Central memory CD4-positive, alpha-beta T cell (primary cell): ENCODE measurements at places on chromosomes 3 and 15.

GRCh38 chr3:67706934-67707333 is 52.5 kb upstream of the SUCLG2 start:
- DNase-seq = no peak

GRCh38 chr3:130411320-130411719 is 65.8 kb downstream of the COL6A5 start:
- DNase-seq = no peak

DNA sequence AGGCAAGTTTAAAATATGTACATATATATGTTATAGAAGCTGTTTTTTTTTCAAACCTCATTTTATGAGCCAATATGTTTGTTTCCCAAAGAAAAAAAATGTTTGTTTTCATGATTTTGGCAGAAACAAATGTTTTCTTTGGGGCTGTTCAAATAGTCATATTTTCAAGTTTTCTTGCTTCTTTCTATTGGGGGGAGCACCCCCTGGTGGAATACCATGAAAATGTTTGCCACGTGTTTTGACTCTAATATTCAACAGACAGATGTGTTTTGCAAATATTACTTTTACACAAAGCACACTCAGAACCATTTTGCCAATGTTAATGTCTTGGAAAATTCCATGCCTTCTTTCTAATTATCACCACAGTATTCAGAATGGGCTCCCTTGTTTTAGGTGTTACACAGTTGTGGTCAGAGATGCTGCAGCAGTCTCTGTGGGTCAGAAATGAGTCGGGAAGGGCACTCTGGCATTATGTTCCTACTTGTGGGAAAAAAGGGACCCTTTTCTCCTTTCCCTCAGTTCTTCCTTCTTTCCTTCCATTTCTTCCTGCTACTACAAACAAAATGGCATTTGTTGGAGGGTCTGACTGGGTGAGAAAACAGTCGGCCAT is 817.0 kb downstream of the TUSC7 start:
- DNase-seq = no peak

DNA sequence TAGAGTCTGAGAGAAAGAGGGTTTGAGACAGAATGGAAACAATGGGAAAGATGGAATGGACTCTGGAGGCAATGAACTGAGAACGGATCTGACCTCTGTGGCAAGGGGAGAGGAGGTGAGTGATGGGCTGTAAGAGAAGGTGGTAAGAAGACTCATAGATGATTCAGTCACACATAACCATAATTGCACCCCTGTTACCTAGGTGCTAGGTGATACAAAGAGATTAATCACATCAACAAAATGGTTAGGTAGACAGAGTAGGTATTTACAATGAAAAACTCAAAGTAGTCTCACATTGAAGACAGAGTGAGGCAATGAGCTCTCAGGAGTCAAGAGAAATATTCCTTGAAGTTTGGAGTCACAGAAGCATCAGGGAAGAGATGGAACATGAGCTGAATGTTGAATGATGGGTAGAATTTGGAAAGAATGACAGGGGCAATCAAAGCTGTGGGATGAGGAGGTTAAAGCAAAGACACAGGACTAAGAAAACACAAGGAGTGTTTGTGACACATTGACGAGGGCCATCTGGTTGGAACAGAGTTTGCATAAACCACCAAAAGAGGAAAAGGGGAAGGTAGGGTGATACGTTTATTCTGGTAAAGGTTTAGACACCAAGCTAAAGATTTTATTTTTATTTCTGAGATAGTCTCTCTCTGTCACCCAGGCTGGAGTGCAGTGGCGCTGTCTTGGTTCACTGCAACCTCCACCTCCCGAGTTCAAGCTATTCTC is 32.7 kb downstream of the MME start:
- DNase-seq = no peak

DNA sequence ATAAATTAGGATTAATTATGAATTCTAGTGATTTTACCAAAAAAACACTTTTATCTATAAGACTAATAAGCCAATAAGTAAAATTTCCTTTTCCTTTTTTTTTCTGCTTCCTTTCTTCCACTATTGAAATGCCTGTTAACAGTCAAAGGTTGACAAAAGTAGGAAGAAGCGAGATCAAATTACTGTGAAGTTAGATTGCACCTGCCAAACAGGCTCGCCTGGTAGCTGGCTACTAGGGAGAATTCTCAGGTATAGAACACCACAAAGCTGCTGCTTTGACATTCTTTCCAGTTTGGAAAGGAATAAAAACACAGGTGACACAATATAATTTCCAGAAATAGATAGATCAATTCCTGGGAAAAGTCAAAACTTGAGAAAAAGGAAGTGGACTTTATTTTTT is 749.0 kb downstream of the NSUN3 start:
- DNase-seq = no peak

DNA sequence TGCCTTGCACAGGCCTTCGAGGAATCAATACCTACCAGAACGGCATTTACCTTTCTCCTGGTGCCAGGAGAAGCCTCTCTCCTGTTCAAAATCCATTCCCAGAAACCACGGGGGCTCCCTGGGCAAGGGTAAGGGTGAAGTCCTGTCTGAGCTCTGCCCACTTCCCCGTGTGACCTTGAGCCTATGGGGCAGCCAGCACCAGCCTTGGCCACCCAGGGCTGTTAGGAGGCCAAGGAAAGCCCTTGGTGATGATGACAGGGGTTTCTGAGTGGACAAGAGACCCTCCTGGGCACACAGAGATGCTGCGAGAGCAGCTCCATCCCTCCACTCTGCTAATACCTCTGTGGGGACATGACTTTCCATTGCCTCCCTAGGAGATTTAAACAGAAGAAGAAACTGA is 5.9 kb downstream of the SCN5A start:
- DNase-seq = no peak

DNA sequence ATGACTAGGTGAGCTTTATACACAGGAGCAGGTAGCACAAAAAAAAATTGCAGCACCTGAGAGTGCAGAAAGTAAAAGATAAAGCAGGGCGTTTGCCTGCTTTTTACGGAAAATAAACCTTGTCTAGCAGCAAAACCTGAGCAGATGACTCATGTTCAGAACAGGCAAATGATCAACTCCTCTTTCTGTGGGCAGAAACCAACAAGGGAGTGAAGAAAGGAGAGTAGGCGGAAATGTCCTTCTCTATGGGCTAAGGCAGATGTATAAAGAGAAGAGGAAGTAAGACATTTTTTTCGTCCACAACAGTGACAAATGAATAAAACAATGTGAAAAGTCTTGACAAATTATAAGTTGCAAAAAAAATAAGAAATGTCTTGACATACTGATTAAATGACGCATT is 24.5 kb upstream of the GMNC start:
- DNase-seq = no peak

DNA sequence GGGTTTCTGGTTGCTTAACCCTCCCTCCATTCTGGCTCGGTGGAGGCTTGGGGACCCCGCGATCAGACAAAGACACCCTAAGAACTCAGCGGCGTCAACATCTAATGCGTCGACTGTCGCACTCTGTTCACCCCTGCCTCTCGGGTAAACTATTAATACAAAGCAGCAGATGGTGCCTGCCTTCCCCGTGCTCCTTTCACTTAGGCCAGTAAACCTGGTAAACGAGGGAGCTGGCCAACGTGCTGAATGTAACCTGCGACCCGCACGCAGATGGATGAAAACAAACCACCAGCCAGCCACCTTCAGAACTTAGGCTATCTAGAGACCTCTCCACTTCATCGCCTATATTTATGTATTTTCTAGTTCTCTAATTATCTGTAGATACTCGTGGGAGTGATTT is 848 bp upstream of the CADPS start:
- DNase-seq = no peak
